ENCODE measurements at places on chromosomes 2 and 18. TPM values are rescaled to one million over a fixed set of nuclear protein-coding genes. Genes with fewer than 3 reads are reported as not detected.

ALLC gene
- total RNA-seq, result 8.1 TPM

GRCh38 chr2:171630812-171631626 is 56.2 kb upstream of the DYNC1I2 start:
- no peak for DNase-seq
- H3K4me1 ChIP-seq, result no peaks in the 10 kb centered on the region
- H3K27me3 ChIP-seq, result no peaks in the 10 kb centered on the region
- no peak overlapping the region for H3K4me3 ChIP-seq
- H3K27ac ChIP-seq, result no peak overlapping the region

DNA sequence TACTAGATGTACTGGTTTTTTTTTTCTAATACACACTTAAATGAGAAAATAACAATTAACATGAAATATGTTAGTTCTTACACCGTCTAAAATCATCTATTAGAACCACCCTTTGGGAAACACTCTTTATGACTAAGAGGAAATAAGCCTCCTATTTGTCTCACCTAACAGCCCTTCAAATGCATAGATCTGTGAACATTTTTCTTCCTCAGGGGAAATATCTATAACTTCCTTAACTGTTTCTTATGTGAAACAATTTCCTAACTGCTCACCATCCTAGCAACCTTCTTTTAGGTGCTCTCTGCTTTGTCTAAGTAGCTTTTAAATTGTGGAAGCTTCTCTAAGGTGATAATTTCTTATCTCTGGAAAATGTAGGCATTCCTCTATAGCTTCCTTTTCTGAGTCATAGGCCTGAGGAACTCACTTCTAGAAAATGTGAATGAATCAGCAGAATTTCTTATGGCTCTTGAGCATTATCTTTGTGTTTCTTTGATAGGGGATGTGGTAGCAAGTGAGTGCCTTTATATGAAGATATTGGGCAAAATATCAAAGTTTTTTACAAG is 56.1 kb downstream of the CNTNAP5 start:
- H3K27ac ChIP-seq, result no peak overlapping the region
- no peaks in the 10 kb centered on the region for H3K27me3 ChIP-seq
- no peaks in the 10 kb centered on the region for H3K36me3 ChIP-seq
- no peaks in the 10 kb centered on the region for H3K4me1 ChIP-seq

DNA sequence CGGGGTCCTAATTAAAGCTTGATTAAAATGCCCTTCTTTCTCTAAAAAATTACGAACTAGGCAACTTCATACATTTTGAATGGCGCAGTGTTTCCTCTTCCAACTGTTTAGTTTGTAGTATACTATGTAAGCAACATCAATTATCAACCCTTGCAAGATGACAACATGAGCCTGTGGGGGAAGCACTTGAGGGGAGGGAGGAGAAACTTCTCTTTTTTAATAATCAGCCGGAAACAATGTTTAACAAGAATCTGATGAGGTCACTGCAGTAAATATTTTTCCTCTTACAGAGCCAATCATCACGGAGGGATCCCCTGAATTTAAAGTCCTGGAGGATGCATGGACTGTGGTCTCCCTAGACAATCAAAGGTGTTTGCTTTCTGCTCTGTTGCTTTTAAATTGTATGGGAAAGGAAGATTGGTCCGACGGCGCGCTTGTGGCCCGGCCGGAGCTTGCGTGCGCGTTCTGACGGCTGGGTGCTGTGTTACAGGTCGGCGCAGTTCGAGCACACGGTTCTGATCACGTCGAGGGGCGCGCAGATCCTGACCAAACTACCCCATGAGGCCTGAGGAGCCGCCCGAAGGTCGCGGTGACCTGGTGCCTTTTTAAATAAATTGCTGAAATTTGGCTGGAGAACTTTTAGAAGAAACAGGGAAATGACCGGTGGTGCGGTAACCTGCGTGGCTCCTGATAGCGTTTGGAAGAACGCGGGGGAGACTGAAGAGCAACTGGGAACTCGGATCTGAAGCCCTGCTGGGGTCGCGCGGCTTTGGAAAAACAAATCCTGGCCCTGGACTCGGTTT is 5.3 kb upstream of the DLX1 start:
- H3K4me3 ChIP-seq, result no peak overlapping the region
- H3K27me3 ChIP-seq, result no peaks in the 10 kb centered on the region
- H3K27ac ChIP-seq, result no peak overlapping the region

- H3K36me3 ChIP-seq, result no peaks in the 10 kb centered on the region
- no peak for DNase-seq
- no peaks in the 10 kb centered on the region for H3K27me3 ChIP-seq
- H3K4me3 ChIP-seq, result no peak overlapping the region
- no peak overlapping the region for H3K27ac ChIP-seq
Measured at GRCh38 chr2:165846056-165846455, 52.0 kb upstream of the GALNT3 start.

GALNT1 gene
- 67.0 TPM for total RNA-seq

DNA sequence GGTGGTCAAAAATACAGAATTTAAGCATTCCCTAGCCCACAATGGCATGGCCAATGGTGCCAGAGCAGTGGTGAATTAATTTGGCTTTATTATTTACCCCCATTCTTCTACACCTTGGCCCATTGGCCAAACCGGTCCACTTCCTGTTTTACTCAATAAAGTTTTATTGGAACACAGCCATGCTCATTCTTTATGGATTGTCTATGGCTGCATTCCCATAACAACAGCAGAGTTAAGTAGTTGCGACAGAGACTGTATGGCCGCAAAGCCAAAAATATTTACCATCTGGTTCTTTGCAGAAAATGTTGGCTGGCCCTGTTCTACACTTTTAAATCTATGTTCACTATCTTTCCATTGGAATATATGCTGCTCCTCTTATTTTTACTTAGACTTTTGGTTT is 130.3 kb upstream of the CCDC68 start:
- no peak for DNase-seq
- no peak overlapping the region for H3K27ac ChIP-seq
- no peaks in the 10 kb centered on the region for H3K36me3 ChIP-seq
- H3K4me3 ChIP-seq, result no peak overlapping the region

POTEJ gene
- total RNA-seq, result 17.2 TPM

DNA sequence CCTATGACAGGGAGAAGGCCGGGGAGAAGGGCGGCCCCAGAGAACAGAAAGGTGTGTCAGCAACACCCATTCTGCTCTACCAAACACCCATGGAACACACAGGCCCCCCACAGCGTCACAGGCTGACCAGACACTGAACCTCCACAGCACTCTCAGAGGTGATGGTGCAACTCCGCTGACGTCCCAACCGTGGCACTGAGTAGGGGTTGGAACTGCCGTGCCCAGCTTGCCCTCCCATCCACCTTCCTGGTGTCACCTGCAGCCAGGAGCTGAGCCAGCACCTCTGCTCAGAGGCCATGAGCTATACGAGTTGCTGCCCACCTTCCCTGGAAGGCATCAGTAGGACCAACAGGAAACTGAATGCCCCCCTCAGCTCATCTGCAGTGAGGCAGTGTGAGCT is 412.9 kb upstream of the SALL3 start:
- H3K4me1 ChIP-seq, result no peaks in the 10 kb centered on the region
- no peak for DNase-seq
- no peak overlapping the region for H3K4me3 ChIP-seq

GRCh38 chr2:230714136-230714480 is 1.5 kb downstream of the CAB39 start:
- H3K27me3 ChIP-seq, result no peaks in the 10 kb centered on the region
- peak overlapping the region; percentile 88 for H3K27ac ChIP-seq
- H3K4me3 ChIP-seq, result peak overlapping the region; percentile 95
- peaks cover 11% of the 10 kb centered on the region for H3K4me1 ChIP-seq
- no peak for DNase-seq
